Activated CD4-positive, CD25-positive, alpha-beta regulatory T cell (primary cell): ENCODE measurements at places on chromosomes 13 and 19.

DNA sequence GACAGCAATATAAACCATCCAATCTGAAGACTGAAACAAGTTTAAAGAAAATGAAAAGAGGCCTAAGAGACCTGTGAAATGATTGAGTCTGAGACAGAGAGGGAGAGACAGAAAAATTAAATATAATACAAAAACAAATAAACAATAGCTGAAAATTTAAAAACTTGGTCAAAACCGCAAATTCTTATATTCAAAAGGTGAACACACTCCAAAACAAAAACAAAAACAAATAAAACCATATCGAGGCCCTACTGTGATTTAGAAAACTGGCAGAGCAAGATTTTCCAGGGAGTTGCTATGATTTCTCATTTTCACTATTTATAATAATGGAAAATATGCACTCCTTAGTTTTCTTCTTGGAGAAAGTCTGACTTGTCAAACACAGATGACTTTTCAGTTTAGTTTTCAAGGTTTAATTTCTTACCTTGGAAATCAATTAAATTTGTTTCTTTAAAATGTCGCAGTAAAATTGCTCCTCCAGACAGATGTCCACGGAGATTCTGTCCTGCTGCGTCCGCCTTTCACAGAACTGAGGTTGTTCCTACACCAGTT lies 1420.3 kb downstream of the UQCRFS1 start:
- DNase-seq = no peak

DNA sequence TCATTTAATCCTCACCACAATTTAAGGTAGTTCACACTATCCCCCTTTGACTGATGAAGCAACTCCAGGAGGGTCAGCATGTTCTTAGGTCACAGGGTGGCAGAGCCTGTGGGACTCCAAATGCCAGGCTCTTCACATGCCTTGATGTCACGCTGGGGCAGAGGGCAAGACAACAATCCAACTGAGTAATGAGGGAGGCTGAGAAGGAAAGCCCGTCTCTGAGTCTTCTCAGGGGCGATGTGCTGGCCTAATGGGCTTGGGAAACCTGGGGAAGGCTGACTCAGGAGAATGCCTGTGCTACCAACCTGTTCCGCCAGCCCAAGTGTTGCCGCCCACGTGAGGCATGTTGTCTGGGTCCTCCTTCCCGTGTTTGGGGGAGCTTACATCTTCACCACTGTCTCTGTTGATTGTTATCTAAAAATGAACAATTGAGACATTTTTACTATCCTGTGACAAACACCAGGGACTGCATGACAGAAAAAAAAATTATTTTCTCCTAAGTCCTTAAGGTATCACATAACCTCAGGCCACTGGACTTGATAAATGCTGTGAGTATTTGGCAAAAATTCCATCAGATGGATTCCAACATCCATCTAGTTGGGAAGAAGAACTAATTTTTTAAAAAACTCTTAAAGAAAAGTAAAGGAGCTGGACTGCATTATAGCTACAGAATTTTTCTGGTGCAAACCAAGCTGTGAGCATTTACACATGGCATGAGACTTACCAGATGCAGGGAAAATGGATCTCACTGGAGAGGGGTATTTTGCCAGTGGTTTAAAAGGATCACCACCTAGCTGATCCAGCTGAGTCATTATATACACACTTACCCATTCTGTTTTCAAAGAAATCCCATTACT lies 157.5 kb downstream of the RGCC start:
- no peak for DNase-seq

DNA sequence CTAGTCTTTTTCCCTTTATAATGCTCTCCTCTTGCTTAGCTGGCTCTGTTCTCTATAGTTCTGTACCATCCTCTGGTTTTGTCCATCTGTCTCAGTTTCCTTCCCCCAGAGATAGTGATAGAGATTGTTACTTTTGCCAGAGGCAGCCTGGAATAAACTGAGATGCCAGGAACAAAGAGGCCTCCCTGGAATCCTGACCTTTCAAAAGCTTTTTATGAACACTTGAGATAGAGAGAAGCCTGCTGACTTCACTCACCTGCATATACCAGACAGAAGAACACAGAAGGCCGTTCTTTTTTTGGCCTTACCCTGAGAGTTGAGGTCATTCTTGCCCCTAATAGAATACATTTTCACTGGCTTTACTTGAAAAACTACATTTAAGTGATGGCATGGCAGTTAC lies 150.2 kb downstream of the LHFPL6 start:
- no peak for DNase-seq

DNA sequence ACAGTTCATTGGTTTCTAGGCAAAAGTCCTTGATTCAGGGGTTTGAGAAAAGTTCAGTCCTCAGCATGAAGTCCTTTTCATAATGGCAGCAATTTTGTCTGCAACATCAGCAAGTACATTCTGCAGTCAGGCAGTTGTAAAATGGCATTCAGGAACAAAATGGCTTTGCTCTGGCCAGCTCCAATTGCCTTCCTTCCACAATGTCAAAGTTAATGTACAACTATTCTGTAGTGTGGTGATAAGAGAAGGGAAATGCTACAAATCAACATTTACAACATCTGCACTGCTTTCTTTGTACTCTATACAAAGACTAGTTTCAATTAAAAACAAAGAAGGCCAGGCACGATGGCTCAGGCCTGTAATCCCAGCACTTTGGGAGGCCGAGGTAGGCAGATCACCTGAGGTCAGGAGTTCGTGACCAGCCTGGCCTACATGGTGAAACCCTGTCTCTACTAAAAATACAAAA lies 1.8 kb upstream of the NEK3 start:
- no peak for DNase-seq

- no peak for DNase-seq
Observed at GRCh38 chr13:40311356-40312101, 354.9 kb downstream of the FOXO1 start.

DNA sequence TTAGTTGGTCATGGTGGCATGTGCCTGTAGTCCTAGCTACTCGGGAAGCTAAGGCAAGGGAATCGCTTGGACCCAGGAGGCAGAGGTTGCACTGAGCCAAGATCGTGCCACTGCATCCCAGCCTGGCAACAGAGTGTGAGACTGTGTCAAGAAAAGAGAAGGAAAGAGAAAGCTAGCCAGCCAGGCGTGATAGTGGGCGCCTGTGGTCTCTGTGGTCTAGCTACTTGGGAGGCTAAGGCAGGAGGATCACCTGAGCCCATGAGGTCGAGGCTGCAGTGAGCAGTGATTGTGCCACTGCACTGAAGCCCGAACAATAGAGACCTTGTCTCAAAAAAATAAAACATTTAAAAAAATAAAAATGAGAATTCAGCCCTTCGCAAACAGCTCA lies 33.3 kb downstream of the TIMM13 start:
- DNase-seq = no peak

DNA sequence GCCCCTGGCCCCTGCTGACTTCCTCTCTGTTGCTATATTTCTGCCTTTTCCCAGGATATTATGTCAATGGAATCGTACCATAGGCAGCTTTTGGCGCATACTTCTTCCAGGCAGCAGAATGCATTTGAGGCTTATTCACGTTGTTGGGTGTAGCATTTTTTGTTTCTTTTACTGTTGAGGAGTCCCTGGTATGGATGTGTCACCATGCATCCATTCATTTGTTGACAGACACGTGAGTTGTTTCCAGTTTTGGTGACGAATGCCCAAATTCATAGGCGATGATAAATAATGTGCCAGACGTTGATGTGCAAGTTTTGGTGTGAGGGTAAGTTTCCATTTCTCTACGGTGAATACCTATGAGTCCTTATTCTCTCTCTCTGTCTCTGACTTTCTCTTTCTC lies 5.0 kb downstream of the NFILZ start:
- DNase-seq = no peak

GRCh38 chr13:104485571-104485970 lies 1419.4 kb upstream of the SLC10A2 start:
- DNase-seq = no peak

- DNase-seq = no peak
Observed at GRCh38 chr13:83536941-83537340, 345.3 kb downstream of the SLITRK1 start.

- no peak for DNase-seq
Observed at GRCh38 chr13:30985637-30986205, 53.3 kb downstream of the TEX26 start.

- no peak for DNase-seq
Observed at GRCh38 chr13:51004111-51004865, 94.7 kb downstream of the RNASEH2B start.

DNA sequence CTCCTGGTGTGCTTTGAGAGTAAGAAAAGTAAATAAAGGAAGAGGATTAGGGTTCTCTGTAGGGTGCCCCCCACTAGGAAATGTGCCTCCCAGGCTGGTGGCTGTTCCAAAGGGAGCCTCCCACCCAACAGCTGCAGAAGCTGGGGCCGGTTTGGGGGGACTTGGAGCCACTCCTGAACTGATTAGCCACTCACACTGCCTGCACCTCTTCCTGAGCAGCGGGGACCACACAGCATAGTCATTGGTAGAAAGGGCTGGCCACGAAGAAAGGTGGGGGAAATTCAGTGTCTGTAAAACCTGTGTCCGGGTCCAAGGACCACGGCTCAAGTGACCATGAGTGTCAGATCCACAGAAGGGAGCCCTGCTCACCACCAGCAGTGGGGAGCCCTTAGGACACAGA lies 55.6 kb downstream of the SPACA7 start:
- no peak for DNase-seq

DNA sequence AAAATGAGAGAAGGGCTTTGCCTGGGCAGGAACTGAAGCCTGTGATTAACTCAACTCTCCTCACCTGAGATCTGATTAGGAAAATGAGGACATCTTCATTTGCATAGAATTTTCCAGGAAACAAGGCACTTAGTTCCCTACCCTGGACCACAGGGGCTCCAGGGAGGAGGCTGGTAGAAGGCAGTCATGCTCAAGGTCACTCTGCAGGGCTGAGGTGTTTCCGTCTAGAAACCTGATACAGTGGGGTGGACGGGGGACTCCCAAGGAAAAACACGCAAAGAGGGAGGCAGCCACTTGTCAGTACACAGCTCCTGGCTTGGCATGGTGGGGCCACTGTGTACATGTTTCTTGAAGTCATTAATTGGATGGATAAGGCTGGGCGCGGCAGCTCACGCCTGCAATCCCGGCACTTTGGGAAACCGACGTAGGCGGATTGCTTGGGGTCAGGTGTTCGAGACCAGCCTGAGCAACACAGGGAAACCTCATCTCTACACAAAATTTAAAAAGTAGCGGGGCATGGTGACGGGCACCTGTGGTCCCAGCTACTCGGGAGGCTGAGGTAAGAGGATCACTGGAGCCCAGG lies 6.0 kb downstream of the KLK14 start:
- DNase-seq = no peak

GRCh38 chr13:98738213-98738612 lies 14.3 kb downstream of the SLC15A1 start:
- no peak for DNase-seq

- peak; percentile 43 for DNase-seq
Observed at GRCh38 chr13:40388617-40389016, 277.8 kb downstream of the FOXO1 start.

DNA sequence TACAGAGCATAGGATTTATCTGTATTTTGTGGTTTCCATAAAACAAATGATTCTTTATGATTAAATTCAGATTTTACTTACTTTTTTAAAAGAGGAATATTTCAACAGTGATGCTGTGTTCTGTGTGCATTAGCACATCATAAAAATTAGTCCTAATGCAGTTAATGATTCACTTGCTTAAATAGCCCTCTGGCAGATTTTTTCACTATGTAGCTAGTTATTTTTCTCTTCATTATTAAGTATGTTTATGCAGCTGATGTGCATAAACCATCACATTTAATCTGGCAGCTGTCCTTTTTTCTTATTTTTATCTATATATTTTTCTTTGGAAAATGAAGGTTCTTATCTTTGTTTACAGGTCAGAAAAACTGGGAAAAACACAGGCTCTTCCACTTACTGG lies 127.2 kb downstream of the ZNF486 start:
- DNase-seq = no peak

DNA sequence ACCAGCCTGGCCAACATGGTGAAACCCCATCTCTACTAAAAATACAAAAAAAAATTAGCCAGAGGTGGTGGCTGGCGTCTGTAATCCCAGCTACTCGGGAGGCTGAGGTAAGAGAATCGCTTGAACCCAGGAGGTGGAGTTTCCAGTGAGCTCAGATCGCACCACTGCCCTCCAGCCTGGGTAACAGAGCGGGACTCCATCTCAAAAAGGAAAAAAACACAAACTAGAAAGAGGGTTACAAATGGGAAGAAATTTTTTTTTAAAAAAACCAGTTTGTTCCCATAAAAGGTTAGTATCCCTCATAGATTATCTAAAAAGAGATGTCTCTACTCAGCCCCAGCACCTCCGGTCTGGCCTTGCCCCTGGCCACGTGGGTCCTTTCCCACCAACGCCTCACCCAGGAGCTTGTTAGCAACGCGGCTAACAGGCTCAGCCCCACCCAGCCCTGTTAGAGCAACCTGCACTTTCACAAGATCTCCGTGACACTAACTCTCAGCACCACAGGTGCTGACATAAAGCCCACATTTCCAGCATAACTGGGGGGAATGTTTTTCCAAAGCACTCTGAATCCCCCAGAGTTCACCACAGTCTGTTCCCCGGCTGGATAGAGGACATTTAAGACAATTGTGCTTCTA lies 4.3 kb downstream of the DMKN start:
- DNase-seq = no peak

- DNase-seq = no peak
Observed at GRCh38 chr13:46124967-46125933, 20.4 kb upstream of the CPB2 start.

- no peak for DNase-seq
Observed at GRCh38 chr19:55322204-55322885, 2.8 kb downstream of the TMEM150B start.

DNA sequence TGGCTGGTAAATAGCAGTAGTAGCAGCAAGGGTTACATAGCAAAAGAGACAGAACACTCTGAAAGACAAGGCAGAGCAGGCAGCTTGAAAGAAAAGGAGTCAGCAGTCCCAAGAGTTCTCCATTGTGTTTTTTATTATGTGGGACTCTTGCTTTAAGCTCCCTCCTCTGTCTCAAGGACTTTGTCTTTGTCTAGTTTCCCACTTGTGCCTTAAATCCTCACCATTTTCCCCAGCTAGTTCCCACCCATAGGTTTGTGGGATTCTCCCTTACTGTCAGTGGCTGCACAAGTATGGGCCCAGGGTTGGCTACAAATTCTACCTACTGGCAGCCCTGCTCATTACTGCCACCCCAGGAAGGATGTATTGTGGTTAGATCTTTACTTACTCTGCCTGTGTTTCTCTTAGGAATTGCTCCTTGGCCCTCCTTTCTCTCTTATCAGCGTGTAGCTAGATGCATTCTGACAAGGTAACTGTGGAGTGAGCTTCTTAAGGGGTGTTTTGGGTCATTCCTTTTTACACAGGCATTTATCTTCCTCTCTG lies 413.4 kb upstream of the PCDH9 start:
- DNase-seq = no peak

GRCh38 chr19:34323433-34324204 lies 41.4 kb upstream of the GPI start:
- DNase-seq = no peak

GRCh38 chr19:36265856-36266374 lies 51.0 kb downstream of the ZNF146 start:
- no peak for DNase-seq

DNA sequence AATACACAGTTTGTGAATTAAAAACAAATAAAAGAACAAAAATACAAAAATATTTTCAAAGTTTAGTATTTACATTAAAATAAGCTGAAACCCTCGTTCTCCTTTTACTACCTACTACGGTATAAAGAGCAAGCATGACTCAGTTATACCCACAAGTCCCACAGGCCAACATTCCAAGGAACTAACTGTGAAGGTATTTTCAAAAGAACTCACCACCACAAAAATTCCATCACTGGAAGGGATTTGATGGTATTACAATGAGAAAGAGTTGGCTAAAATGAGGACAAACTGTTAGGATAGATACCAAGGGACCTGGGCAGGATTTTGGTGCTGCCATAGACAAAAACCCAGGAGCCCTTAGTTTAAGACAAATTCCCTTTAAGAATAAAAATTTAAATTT lies 122.7 kb downstream of the TBC1D4 start:
- DNase-seq = no peak
